ENCODE measurements at places on chromosomes 3 and 15.

DNA sequence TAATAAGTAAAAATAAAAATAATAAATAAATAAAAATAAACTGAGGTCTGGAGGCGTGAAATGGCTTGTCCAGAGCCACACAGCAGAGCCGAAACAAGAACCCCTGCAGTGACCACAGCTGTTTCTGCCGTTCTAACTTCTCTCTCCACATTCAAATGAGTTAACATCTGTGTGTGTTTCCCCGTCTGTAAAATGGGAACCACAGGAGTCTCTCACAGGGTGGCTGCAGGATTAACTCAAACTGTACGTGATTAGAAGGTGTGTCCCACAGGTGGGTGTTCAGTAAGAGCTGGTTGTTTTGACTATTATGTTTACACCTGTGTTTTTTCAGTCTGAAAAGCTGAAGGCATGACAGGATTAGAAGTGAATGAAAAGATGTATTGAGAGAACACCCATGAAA lies 27.0 kb upstream of the MUC4 start:
- no peak for DNase-seq

DNA sequence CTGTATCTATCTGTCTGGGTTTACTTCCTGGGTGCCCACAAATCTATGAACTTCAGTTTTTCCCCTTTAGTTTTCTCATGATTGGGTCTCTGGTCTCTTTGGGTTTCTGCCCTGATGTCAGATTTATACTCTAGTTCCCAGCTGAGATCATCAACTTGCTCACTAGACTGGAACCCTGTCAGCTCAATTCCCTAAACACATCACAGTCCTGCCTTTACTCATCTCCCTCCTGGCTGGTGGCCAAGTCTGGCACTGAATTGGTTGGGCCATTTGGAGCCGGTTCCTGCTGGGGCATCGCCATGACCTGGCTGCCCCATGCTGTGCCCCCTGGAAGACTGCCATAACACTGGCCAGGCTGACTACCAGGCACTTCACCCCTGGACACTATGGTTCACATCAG lies 345.3 kb downstream of the CHST2 start:
- no peak for DNase-seq

DNA sequence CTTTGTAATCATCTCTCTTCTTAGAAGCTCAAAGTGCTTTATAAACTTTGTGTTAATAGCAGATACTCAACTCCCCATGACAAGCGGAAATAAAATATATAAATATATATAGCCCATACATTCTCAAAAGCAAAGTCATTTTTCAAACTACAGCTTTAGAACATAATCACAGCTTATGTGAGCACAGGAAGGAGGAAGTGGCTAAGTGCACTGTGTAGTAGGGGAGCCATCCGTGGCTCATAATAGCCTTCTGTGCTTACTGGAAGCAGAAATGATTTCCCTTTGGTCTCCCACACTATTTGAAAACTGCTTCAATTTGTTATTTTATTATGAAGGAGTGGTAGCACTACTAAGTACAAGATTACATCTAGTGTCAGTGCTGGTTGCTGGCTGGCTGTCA lies 151.4 kb upstream of the ARL6 start:
- no peak for DNase-seq

- no peak for DNase-seq
These were observed 79.6 kb downstream of the CRYGS start for GRCh38 chr3:186464424-186465093.

DNA sequence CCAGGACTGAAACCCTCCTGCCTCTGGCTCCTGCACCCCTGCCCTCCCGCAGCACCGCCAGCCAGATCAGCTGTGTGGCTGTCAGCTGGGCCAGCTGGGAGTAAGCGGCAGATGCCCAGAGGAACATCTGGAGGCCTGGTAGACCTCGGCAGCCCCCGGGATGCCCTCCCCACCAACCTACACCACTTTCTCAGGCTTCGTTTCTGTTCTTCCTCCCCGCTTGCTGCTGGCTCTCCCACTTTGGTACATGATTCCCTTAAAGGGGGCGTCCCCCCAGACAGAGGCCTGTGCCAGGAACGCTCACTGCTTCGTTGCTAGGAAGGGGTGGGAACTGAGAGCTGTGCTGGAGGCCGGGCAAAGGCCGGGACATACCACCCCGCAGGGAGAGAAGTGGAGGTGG lies 91.4 kb upstream of the RPL32 start:
- DNase-seq, result no peak

GRCh38 chr3:74423867-74424266 lies 190.6 kb downstream of the CNTN3 start:
- DNase-seq, result no peak

- no peak for DNase-seq
These were observed 28.1 kb downstream of the COLQ start for GRCh38 chr3:15493436-15493835.

DNA sequence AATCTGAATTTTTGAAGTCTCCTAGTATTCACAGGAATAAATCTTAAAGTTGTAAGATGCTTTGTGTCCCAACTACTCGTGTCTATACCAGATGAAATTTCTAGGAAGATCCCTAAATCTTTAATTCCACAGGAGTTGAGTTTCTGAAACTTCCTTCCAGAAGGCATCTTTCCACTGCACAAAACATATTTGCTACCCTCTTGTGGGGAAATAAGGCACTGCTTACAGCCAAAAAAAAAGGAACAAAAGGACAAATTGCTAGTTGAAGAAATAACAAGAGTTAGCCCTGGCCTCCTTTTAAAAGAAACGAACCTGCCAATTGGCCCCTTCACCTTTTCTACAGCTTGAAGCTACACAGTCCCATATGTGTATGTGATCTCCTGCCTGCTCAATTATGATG lies 54.0 kb downstream of the TAFA4 start:
- DNase-seq, result no peak

DNA sequence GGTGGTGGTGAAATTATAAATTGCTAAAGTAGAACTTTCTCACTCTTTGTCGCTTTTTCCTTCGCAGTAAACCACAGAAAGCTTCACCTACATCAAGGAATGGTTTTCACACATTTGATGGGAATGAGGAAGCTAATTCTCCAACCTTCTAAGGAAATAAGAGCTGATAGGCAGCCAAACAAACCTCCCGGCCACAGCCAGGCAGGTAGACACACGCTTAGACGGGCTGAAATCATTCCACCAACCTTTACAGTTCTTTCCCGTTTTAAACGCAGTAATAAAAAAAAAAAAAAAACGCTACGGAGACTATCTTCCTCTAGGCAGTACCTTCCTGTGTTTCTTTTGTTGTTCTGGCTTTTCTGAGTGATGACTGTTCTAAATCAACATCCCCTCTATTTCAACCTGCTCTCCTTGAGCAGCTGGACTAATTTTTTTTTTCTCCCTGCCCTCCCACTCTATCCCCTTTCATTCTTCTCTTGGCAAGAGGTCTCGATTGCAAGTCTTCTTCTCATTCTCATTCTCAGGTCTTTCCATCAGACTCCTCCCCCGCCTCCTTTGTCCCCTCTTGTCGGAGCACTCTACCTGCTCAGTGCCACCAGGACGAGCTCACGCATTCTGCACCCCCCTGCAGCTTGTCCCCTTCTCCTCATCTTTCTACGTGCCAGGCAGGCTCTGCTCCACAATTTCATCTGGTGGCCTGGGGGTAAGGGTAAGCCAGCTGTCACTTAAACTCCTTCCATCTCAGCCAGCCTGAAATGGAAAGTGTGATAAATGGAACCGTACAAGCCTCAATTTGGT lies 391.1 kb upstream of the MDFIC2 start:
- DNase-seq, result peak; percentile 10

GRCh38 chr3:8987226-8987625 lies 24.0 kb upstream of the RAD18 start:
- DNase-seq, result no peak

DNA sequence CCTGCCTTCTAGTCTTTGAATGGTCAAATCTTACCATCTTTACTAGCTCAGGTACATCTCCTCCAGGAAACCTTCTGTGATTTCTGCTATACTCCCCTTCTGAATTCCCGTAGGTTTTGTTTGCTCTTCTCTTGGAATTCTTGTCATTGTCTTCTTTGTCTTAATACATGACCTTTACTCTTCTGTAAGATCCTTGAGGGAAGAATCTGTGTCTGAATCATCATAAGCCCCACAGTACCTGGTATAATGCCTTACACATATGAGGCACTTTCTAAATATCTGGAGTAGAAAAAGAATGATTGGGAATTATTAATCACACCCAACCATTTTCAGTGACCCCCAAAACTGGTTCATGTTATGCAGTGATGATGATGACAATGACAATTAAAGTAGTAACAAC lies 210.1 kb upstream of the NR2E3 start:
- DNase-seq, result no peak

DNA sequence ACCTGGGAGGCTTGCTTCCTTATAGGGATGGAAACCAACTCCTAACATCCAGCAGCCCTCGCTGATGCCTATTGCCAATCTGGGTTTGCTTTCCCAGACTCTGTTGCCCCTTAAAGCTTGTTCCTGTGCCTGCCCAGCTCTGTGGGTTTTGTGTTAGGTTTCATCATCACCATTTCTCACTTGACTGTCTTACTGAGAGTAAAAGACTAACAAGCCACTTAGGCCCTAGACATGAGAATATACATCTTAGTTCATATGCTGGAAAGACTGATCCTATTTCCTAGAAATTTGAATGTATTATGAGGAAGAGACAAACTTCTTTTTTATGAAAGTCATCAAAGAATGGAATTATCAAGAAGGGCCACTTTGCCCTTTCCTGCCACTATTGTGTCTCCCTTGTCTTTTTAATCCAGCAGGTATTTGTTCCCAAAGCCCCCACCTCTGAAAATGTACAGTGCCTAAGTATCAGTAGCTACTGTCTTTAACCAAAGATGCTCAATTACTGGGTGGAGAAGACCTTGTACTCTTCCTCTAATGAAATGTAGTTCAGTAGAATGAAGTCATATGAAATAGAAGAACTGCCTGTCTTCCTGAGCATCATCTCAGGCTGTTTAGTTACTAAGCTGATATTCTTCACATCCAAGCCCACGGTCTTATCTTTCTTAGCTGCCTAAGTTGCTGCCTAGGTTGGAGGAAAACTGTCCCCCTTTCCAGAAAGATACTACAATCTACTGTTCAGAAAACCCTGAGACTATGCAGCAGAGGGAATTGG lies 59.8 kb upstream of the ZPLD1 start:
- no peak for DNase-seq

DNA sequence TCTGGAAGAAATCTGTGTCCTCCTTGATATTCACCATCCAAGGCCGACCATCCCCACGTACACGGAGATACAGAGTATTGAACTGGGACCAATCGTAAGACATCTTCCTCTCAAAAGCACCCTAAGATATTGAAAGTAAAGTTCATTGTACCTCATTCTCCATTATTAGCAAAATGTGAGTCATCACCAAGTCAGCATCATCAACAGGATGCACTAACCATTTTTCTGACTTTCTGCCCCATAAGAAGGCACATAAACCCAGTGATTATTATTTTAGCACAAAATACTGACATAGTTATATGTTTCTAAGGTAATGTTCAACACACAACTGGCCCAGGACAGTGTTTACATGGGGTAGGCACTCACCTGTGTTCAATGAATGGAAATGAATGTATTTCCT lies 7.4 kb downstream of the NDUFAF1 start:
- no peak for DNase-seq

GRCh38 chr3:30309961-30310954 lies 296.1 kb upstream of the TGFBR2 start:
- no peak for DNase-seq

DNA sequence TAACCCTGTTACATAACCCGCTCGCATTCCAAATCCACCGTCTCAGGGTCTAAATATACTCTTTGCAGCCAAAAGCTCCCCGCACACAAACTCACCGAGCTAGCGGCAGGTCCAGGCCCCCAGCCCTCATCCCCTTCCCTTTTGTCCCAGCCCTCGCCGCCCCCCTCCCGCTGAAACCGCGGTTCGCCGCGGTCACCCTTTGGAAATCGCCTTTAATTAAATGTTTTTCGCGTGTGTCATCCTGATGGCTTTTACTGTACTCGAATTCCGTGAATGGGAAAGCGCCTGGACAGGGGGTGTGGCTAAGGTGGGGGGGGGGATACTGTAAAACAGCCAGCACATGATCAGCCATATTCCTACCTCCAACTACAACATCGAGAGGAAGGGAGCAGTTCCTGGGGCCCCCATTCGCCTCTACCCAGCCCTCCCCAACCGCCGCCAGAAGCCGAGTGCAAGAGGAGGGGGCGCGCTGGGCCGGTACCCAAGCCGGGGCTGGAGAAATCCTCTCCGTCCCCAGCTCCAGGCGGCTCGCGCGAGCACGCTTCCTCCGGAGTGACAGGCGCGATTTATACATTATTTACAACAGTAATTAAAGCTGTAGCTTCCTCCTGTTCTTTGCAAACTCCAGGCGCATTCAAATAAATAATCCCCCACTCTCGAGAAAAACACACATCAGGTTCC lies 1.7 kb downstream of the RORA start:
- no peak for DNase-seq

- DNase-seq, result no peak
These were observed 34.6 kb upstream of the PPIB start for GRCh38 chr15:64197425-64197824.

DNA sequence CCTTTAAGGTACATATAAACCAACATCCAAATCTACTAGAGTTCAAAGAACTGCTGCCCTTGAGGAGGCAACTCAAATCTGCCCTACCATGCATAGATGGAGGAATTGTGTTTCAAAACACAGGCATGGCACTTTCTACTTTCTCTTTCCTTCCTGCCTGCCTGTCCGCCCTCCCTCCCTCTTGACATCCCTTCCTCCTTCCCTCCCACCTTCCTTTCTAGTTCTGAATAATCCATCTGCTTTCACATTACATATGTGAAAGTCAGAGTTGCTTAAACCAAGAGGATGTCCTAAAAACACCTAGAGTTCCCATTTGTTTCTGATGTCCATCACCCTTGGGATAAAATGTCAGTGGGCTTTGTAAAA lies 537.6 kb downstream of the FOXP1 start:
- peak; percentile 64 for DNase-seq

GRCh38 chr3:32423956-32424557 lies 32.4 kb downstream of the CMTM7 start:
- DNase-seq, result peak; percentile 48

DNA sequence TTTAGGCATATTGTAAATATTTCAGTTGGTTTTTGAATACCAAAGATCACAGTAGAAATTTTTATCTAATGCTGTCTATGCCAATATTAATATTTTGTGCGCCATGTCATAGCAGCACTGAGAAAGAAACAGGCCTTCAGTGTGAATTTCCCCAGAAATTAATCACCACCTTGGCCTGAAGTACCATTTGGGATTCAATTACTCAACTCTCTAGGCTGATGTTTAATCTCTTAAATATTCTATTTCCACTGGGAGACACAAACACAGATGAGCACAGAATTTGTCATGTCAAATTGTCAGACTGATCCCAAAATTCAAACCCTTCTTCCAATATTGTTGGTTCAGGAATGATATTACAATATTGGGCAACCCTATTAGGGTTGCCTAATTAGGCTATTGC lies 509.3 kb downstream of the ROBO1 start:
- DNase-seq, result no peak

- DNase-seq, result no peak
These were observed 4.8 kb upstream of the VILL start for GRCh38 chr3:37985637-37986320.

DNA sequence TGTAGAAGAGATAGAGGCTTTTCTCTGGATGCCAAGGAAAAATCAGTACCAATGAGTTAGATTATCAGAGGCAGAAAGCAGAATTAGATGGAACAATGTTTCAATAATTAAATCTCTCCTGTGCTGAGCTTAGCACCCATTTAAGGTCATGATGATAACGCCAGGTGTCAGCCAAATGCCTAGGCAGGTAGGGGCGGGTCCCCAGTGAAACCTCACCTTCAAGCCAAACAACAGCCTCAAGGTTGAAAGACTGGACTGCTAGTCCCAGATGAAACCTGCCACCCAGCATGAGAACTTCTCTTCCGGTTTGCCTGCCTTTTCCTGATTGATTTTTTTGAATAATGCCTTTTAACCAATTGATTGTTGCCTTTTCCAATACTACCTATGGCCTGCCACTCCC lies 363.0 kb downstream of the PLOD2 start:
- DNase-seq, result no peak

Measured in activated naive CD4-positive, alpha-beta T cell treated with anti-CD3 and anti-CD28 coated beads for 36 hours (primary cell).